CD4-positive, alpha-beta T cell treated with Interleukin-1 beta for 1 hour (primary cell): ENCODE measurements at places on chromosomes 16 and 17.

GRCh38 chr17:43774304-43775250 is 4.2 kb downstream of the DUSP3 start:
- no peak for DNase-seq

GRCh38 chr17:13776027-13776551 is 174.4 kb upstream of the HS3ST3A1 start:
- no peak for DNase-seq

DNA sequence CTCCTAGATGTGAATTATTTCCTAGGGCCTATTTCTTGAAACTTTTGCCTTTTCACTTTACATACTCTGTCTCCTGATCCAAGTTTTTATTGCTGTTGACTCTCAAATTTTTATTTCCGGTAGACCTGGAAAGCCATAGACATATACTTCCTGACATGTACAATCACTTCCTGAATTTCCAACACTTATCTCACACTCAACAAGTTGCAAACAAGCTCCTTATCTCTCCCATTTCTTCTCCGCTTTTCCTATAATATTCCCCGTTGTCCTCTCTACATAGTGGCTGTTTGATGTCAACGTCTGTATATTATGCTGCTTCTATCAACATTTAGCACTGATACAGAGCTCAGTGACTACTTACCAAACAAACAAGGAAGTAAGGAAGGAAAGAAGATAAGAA is 59.3 kb downstream of the IKZF3 start:
- DNase-seq: no peak

DNA sequence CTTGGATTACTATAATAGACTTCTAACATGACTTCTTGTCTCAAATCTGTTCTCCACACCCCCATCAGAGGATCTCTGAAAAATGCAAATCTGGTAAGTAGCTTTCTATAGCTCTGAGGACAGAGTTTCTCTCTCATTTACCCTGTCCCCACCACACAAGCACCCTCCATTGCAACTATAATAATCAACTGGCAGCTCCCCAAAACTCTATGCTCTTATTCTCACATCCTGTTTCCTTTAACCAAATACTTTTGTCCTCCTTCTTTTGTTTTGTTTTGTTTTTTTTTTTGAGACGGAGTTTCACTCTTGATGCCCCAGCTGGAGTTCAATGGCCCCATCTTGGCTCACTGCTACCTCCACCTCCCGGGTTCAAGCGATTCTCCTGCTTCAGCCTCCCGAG is 73.4 kb downstream of the HELZ start:
- no peak for DNase-seq

GRCh38 chr17:11742886-11743285 is 144.6 kb downstream of the DNAH9 start:
- no peak for DNase-seq

GRCh38 chr17:68610554-68610953 is 9.4 kb upstream of the FAM20A start:
- DNase-seq: no peak

DNA sequence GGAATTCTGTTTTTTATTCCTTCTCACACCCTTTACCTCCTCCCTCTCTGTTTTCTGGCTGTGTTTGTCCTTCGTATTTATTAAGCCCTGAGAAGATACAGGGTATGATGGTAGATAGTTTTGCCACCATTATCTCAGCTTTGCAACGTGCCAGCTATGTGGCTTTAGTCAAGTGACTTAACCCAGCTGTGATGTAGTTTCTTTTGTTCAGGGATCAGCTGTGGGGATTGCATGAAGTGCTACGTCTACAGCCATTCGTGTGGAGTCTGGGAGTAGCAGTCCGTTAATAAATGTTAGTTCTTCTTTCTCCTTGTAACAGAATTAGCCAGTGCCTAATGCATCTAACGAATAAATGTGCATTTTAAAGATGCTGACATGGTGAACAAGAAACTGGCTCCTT is 128.4 kb downstream of the HAPSTR1 start:
- DNase-seq: no peak

GRCh38 chr16:50626868-50627267 is 54.2 kb downstream of the SNX20 start:
- no peak for DNase-seq

DNA sequence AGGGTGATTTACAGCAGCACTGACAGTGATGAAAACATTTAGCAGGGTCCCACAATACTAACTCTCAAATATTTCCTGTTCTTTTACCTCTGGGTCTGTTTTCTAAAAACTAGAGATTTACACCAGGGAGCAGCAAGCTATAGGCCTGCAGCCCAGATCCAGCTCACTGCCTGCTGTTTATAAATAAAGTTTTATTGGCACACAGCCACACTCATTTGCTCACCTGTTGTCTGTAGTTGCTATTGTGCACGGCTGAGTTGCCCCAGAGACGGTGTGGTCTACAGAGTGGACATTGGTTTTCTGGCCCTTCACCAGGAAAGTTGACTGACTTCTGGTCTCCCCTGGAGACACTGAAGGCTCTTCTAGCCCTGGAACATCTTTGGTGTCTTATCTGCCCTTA is 16.3 kb upstream of the JPT2 start:
- no peak for DNase-seq

DNA sequence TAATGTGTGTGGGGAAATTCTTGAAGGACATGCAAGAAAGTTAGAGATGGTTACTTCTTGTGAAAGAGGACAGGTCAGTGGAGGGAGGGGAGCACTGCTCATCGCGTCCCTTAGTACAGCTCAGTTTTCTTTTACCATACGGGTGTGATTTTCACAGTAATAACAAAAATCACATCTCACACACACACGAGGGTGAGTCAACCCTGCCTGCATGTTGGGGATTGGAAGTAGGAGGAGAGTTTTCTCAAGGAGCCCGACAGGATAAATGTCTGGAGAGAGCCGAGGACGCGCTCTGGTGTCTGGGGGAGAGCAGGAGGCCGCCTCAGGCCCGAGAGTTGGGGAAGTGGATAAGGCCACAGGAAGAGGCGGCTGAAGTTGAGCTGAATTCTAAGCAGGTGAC is 16.4 kb downstream of the PLCD3 start:
- no peak for DNase-seq

GRCh38 chr16:61243954-61244353 is 792.3 kb downstream of the CDH8 start:
- DNase-seq: no peak

- DNase-seq: no peak
Observed at GRCh38 chr17:74804683-74805082, 28.5 kb upstream of the NAT9 start.

DNA sequence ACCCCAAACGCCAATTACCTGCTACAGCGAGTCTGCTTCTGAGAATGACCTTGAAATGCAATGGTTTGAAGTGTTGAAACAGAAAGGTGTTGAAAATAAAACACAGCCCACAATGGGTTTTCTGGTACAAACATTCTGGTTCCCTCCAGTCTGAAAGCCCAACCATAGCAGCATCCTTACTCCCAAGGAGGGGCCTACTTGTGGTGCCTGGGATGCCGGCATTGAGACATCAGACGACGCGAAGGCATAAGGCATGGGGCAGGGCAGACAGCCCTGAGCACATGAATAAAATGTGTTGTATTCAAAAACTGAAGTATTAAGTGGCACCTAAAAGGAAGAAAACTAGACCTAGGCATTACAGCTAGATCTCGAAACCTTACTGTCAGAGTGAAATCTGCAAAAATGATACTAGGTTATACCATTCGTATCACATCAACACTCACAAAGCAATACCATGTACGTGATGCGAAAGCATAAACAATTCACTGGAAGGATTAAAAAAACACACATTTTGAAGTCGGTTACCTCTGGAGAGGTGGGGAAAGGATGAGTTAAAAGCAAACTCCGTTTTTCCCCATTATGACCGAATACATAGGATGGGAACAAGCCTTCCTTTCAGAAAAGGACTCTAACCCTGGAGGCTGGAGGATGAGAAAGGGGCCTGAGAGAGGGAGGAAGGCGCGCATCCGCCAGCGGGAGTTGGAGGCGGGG is 702 bp downstream of the NUDT21 start:
- no peak for DNase-seq

DNA sequence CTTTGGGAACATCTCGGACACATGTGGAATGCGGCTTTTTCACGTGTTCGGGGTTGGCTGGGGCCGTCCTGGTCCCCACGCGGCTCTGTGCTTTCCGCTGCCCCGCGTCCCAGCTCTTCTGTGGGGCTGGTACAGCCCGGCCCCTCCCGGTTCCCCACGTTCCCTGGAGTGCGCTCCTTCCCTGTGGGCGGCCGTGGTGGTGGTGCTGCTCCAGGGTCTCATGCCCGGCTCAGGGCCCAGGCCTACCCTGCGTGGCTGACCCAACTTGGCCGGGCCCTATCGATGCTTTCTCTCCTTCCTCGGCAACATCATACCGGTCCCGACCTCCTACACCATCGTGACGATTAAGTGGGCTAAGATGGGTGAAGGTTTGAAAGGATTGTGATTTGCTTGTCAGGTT is 3.3 kb downstream of the TELO2 start:
- no peak for DNase-seq

GRCh38 chr16:57804111-57804837 is 2.0 kb upstream of the KIFC3 start:
- no peak for DNase-seq

DNA sequence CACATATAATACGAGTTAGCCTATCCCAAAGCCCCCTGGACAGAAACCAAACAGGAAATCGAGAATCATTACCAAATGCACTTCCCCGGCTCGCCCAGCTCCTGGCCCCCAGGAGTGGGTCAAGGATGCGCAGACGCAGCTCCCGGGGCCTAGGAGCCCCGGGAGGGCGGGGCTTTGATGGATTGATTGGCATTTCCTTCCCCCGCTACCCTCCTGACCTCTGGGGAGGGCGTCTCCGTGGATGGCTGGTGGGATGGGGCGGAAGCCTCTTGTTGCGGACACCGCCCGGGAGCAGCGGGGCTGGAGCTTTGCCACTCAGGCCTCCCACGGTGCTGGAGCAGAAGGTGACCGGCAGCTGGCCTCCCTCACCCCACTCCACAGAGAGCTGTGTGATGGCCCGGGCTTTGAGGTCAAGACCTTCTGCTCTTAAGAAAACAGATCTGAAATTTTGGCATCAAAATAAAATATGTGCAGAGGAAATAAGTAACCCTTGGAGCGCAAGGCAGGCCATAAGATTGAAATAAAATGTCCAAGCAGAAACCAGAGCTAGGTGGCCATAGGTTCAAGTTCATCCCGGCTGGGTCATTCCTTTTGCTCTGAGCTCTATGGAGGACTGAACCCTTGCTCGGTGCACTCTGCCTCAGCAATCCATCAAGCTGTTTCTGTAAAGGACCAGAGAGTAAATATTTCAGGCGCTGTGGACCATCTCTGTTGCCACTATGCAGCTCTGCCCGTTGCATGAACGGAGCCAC is 262.3 kb downstream of the SOX9 start:
- DNase-seq: no peak

GRCh38 chr17:10144982-10145381 is 53.4 kb downstream of the GAS7 start:
- DNase-seq: no peak

DNA sequence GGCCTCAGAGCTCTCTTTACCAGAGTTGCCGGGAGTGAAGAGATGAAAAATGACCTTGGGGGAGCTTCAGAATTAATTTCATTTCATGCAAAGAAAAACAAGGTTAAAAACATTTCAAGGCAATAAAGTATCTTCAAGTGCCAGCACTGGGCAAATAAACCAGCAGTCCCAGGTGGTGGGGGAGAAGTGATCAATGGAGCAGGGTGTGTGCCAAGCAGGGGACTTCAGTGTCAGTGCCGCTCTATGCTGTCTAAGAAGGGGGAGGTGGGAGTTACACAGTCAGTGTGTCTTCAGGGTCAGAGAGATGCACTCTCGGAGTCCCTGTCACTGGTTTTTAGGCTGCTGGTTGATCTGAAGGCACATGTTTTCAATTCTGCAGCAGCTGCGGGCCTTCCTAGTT is 57.2 kb upstream of the MGAT5B start:
- DNase-seq: no peak

- peak; percentile 30 for DNase-seq
Observed at GRCh38 chr17:74176546-74177001, 26.9 kb upstream of the RPL38 start.

DNA sequence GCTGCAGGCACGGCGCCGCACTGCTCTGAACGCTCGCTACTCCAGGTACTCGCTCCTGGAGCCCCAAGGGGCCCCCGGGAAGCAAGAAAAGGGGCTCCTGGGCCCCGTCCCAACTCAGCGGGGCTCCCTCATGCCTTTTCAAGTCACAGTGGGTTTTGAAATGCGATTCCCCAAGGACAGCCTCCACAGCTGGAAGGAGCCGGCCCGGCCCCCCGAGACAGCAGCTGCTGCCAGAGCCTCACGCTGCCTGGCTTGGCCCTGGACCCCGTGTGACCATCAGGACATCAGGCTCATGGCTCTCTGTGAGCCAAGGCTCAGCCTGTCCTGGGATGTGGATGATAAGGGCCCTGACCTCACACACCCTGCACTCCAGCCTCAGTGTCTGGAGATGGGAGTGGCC is 80.6 kb downstream of the LMF1 start:
- DNase-seq: no peak

DNA sequence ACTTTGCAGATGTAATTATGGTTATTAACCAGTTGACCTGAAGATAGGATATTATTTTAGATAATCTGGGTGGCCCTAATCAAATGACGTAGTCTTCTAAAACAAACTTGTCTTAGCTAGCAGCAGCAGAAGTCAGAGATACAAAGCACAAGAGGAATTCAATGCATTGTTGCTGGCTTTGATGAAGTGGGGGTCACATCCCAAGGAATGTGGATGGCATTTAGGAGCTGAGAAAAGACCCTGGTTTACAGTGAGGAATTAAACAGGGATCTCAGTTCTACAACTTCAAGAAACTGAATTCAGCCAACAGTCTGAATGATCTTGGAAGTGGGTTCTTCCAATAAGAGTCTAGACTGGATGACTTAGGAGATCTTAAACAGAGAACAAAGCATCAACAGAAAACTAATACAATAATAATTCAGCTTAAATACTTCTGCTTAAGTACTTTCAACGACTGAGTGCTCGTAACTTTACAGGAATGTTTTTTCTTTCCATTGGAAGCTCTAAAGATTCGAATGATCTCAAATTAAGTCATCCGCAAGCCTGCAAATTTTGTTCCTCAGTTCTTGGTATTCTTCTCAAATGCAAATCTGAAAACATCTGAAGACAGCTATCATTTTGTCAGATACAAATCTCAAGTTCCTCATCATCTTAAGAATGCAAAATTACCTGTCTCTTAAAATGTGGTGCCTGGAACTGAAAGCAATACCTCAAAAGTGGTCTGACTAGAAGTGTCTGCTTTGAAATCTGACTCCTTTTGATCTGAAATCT is 3.3 kb downstream of the C16orf46 start:
- DNase-seq: no peak
